CD8-positive, alpha-beta T cell (primary cell): ENCODE measurements at places on chromosomes 12 and 14. TPM values are rescaled to one million over a fixed set of nuclear protein-coding genes. Genes with fewer than 3 reads are reported as not detected.

Gene EMP1
- total RNA-seq = 4.4 TPM

Gene REM2
- 4.1 TPM for total RNA-seq

Gene ADAMTS20
- not detected for total RNA-seq

Gene NOVA1
- not detected for total RNA-seq

GRCh38 chr12:23950210-23950774, 822 bp upstream of the SOX5 start:
- no peak for DNase-seq

DNA sequence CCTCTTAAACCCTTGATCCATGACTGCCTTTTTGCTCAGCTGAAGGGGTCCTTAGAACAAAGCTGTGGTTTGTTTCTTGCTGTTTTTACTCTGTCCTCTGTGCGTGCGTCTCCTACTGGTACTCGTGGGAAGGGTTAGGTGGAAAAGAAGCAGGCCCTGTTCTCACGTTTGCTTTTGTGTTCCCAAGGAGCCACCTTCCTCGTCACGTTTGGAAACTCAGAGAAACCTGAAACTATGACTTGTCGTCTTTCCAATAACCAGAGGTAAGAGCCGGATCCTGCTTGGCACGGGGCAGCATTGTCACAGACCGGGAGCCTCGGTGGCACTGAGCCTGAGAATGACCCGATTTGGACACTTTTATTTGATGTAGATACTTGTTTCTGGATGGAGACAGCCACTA, 13.1 kb downstream of the ZFYVE21 start:
- DNase-seq = no peak

GRCh38 chr14:102825307-102826095, 48.3 kb downstream of the TRAF3 start:
- DNase-seq = no peak

DNA sequence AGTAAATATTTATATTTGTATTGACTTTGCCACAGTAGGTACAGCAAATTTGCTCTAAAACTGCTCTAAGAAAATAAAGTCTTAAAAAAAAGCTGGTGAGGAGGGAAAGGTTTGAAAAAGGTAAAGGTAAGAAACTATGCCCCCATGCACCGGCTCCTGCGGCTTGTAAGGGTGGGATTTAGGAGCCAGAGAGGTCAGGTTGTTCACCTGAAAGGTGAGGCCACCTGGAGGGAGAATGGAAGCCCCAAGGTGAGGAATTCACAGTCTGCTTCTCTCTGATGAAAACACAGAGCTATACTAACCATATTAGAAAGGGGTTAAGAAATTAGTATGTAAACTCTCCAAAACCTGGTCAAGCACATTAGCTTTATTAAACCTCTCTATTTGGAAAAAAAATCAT, 31.8 kb downstream of the CPM start:
- DNase-seq = no peak

DNA sequence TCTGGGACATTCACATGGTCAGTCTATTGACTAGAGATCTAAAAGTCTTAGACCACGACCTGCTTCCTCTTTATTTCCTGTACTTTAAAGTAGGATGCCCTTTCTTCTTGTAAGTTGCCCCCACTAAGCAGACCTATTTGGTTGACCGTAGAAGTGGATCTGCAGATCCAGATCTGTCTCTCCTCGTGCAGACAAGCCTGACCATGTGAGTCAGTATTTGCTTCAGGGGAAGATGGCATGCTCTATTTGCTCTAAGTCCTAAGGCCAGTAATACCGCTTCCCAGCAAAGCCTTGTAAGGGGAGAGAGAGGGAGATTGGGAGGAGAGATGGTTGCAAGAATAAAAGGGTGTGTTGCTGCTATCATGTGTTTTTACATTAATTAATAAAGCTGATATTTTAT, 46.8 kb downstream of the KCNC2 start:
- no peak for DNase-seq

GRCh38 chr14:63904724-63905123, 51.9 kb downstream of the SYNE2 start:
- no peak for DNase-seq

DNA sequence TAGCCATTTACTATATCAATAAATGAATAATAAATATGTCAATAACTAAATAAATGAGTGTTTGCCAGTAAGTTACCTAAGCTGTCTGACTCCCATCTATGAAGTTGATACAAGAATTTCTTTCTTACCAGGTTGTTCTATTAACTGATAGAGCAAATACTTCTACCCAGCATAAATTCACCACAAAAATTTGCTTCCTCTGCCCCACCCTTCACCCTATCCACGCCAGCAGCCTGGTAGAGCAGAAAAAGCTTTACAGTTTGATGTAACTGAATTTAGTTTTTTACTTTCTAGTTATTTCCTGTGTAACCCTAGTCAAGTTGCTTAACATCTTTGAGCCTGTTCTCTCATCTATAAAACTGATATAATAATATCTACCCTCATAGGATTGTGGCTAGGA, 94.9 kb upstream of the SLC16A7 start:
- no peak for DNase-seq

DNA sequence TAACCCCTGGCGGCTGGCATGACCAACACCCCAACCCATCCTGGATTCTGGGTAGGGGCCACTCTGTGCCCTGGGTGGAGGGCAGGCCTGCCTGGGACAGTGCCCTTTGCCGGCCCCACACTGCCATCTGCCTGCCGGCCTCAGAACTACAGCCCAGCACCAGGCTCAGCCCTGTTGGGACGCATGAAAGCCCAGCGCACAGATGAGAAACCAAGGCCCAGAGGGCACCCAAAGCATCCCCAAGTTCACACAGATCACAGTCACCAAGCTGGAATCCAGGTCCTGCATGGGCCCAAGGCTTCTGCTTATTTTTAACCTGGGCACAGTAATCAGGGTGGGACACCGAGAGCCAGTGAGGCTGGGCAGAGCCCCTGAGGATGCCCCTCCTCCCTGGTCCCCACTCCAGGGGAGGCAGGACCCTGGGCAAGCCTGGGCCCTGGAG, 26.2 kb downstream of the RFLNA start:
- DNase-seq = peak; percentile 62

GRCh38 chr12:12585115-12585863, 22.6 kb upstream of the DUSP16 start:
- no peak for DNase-seq
